ENCODE measurements at places on chromosomes 3 and 15.
A peak's percentile ranks its signal among the peaks of the same experiment; 100 is the strongest.

GRCh38 chr15:78640527-78641101, 396 bp downstream of the CHRNB4 start:
- DNase-seq, result no peak

DNA sequence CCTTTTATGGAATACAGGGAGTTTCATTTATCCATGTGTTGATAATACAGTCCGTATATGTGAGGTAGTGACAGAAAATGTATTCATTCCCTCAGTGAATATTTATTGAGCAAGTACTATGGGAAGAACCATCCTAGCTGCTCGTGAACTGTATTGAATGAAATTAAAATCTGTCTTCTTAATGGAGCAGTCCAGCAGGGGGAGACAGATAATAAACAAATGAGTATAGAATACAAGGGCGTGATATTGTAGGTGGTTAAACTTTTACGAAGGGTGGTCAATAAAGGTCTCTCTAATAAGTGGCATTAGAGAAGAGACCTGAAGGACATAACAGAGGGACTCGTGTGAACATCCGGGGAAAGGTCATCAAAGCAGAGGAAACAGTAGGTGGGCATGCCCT, 62.7 kb upstream of the OSTN start:
- no peak for DNase-seq

- no peak for DNase-seq
Observed at GRCh38 chr3:169062501-169062900, 601.0 kb downstream of the MECOM start.

GRCh38 chr15:53233801-53234200, 443.7 kb upstream of the ONECUT1 start:
- no peak for DNase-seq

DNA sequence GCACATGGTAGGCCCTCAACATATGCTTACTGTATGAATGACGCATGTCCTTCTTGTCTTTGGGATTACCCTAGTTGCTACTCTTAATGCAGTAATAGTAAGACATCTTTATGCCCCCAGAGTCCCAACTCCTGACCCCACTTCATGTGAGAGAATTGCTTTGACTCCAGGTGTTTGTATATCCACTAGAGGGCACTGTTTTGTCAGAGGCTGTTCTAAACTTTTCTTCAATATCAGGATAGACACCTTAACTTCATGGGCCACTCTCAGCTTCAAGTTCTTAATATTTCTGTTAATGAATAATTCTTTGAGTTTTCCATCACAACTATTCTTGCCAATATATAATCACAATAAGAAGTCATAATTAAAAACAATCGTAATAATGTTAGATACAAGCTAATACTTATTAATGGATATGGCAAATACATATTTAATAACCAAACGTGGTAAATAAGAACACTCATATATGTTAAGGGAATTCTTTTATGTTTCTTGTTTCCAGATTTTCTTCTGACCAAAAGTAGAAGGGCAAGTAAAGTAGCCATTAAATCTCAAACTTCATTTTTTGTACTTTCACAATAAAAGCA, 337.2 kb upstream of the DNAJC19 start:
- no peak for DNase-seq

- DNase-seq, result peak; percentile 60
Observed at GRCh38 chr3:101695779-101696372, 9.4 kb upstream of the RPL24 start.

DNA sequence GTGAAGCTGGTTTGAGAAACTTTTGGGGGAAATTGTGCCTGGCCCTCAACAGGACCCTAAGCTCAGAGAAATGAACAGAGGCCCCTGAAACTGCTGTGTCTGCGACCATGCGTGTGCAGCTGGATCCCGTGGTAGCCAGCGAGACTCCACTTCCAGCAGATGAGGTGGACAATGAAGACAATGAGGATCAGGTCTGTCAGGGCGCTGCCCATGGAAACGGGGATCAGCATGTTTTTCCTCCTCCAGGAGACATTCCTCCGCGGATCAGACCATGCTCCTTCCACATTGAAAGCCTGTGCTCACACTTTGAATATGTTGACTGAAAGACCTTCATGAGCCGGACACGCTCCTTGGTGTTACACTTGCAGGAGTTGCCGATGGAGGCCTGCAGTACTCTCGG, 1439.8 kb upstream of the ALCAM start:
- DNase-seq, result no peak

All from CD4-positive, alpha-beta T cell treated with Interleukin-6 at 100 ng/mL for 8 hours (primary cell).